ENCODE measurements at places on chromosomes 7 and 10. TPM values are rescaled to one million over a fixed set of nuclear protein-coding genes. Genes with fewer than 3 reads are reported as not detected.

VWDE gene
- 2.6 TPM for polyA plus RNA-seq

LANCL2 gene
- 27.2 TPM for polyA plus RNA-seq

PIP gene
- not detected for polyA plus RNA-seq

CALML5 gene
- polyA plus RNA-seq, result not detected

LRRD1 gene
- polyA plus RNA-seq, result not detected

CFAP46 gene
- not detected for polyA plus RNA-seq

KLF14 gene
- polyA plus RNA-seq, result not detected
